Fibroblast of the aortic adventitia (primary cell): ENCODE measurements at places on chromosomes 2 and 18.

GRCh38 chr2:96090196-96090926 is 26.0 kb downstream of the ADRA2B start:
- no peak for DNase-seq

GRCh38 chr2:236662231-236663185 is 92.9 kb downstream of the ACKR3 start:
- DNase-seq: peak; percentile 81

- no peak for DNase-seq
Observed at GRCh38 chr18:48824231-48824970, 126.4 kb downstream of the SMAD7 start.

DNA sequence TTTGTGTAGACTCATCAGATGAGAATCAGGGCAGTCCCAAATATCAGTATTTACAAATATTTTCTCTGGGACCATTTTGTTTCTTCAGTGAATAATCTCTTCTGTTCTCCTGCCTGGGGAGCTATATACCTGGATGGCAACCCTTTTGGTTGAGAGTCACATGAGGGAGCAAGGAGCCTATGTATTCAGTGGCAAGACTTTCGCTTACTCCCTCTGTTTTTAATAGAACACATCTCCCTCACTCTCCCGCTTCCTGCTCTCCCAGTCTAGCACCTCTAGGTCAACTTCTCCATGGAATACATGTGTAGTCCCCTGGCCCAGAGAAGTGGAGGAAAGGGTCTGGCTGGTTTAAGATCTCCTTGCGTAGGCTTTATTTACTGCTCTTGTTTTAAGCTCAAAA is 600.3 kb downstream of the CCDC85A start:
- no peak for DNase-seq

GRCh38 chr2:54879598-54880332 is 156.3 kb downstream of the EML6 start:
- DNase-seq: no peak

DNA sequence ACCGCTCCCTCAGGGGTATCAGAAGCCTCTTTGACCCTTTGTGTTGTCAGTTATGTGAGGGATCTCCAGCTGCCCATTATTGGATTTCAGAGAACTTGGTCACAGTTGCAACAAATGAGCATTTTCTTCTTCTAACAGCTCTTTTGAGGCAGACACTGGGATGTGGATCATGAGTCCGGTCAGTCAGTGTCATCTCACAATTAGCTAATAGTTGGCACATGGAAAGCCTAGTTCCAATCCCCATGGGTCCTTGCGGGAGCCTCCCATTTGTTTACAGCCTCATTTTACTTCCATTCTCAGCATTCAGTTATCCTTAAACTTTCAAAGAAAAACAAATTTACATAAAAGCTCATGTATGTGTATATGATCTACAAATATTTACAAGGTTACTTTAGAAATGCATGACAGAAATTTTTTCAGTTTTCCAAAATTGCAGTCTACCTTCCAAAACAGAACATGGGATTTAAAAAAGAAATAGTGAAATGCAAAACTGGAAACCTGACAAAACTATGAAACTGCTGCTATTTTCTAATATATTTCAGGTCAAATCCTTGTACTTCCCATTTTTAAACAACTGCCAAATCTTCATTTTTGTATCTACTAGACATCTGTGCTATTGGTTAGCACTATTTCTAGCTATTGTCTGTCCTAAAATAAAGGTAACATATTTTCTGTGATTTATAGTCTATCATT is 547.1 kb upstream of the ZEB2 start:
- DNase-seq: no peak
